ENCODE measurements at places on chromosomes 16 and 17. TPM values are rescaled to one million over a fixed set of nuclear protein-coding genes. Genes with fewer than 3 reads are reported as not detected.

Gene HSD17B2
- polyA plus RNA-seq: not detected

Gene DNAH3
- polyA plus RNA-seq: not detected

Gene GP1BA
- polyA plus RNA-seq: 0.49 TPM

Gene PLCD3
- polyA plus RNA-seq: not detected

Gene ZNF200
- 11.9 TPM for polyA plus RNA-seq

Gene PERCC1
- not detected for polyA plus RNA-seq

Gene CSH2
- not detected for polyA plus RNA-seq

Measured in naive B cell (primary cell).